ENCODE measurements at places on chromosomes 7 and 10.

DNA sequence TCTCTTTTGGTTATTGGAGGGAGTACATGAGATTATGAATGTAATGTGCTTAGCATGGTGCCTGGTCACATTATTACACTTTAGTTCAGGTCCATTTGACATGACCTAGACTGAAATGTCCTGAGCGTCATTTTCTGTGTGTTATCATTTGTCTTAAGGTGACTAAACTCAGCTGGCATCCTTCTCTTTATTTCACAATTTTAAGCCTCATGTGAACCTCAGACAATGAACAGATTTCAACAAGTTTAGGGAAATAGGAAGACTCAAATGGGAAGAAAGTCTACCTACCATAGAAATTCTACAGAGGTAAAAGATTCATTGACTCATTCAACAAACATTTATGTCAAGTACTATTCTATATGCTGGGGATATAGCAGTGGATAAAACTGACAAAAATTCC, 70.2 kb upstream of the EXOC6 start:
- DNase-seq = peak; percentile 72

DNA sequence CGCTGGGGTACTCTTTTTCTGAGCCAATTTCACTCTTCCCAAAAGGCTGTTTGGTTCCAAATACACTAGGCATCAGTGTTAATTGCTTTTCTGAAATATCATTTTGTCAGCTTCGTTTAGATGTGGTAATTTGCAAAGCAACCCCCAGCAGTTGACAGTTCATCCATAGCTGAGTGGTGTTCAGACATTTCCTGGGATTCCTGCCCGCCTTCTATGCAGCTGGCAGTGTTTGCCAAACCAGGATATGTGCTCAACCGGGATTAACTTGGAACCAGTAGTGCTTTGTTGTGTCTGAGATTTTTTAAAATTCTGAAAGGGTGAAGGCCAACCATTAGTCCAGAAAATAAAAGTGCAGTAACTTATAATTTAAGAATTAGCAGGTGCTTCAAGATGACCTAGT, 25.2 kb upstream of the MKLN1 start:
- DNase-seq = no peak

DNA sequence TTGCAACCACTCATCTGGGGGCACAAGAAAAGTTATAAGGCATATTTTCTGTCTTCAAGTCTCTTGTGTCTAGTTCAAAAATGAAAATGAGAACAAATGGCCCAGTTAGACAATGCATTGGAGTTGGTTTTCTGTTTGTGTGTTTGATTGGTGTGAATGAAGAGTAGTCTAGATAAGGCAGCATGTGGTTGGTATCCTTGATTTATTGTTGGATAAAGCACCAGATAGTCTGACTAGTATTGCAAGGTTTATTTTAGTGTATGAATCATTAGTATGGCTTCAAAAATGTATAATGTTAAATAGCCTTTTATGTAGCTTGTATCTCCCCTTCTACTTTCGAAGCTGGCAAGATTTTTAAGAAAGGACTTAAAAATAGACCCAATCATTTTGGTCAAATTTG, 237.3 kb downstream of the CDK14 start:
- DNase-seq = no peak

DNA sequence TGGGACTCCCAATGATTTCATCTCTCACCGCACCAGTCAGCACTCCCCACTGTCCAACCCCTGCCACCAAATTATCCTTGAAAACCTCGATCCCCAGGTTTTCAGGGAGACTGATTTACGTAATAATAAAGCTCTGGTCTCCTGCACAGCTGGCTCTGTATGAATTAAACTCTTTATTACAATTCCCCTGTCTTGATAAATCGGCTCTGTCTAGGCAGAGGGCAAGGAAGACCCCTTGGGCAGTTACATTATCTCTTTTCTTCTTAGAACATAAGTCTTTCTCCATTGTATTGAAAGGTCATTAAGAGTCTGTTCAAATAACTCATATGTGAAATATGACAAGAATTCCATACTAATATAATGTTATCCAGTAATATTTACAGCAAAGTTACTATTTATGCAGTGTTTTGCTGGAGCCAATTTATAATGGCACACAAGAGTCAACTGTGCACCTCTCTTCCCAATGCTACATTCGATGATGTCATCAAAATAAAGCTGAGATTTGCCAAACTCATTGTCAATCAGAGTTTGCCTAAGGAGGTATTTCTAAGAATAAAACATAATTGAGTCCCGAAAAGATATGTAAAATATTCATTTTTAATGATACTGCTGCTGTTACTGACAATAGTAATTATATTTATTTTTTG, 1297.2 kb upstream of the LRRTM3 start:
- no peak for DNase-seq

DNA sequence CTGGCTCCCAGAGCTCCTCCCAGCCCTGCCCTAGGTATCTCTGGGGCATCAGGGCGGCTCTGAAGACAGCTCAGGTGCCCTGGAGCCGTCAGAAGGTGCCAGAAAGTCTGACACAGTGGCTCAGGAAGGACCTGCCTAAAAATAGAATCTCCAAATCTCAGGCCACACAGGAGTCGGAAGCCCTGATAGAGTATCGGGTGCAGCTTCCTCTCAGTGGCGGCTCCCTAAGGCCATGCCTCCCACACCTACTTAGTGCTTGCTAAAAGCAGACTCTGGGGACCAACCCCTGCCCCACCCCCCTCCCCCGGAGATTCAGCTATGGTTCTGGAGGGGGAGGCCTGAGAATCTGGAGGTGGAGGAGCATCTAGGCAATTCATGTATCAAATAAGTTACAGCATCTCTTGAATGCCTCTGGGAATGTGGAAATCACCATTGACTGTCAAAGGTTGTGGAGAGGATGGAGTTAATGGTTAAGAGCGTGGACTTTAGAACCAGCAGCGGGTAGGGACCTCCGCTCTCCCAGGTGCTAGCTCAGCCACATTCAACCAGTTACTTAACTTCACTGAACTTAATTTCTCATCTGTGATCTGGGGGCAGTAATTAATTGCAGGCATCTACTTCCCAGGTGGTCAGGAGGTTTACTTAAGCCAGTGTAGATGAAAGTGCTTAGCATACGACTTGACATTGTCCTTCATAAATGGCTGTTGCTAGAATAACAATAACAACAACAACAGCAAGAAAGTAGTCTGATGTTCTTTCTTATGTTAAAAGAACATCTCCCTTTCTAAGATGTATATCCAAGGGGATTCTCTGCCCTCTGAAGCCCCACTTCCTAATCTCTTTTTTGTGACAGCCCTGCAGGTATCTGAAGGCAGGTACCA, 38.6 kb upstream of the MXI1 start:
- DNase-seq = no peak

- DNase-seq = no peak
These were observed 172.7 kb downstream of the PLXNA4 start for GRCh38 chr7:132403465-132404110.

DNA sequence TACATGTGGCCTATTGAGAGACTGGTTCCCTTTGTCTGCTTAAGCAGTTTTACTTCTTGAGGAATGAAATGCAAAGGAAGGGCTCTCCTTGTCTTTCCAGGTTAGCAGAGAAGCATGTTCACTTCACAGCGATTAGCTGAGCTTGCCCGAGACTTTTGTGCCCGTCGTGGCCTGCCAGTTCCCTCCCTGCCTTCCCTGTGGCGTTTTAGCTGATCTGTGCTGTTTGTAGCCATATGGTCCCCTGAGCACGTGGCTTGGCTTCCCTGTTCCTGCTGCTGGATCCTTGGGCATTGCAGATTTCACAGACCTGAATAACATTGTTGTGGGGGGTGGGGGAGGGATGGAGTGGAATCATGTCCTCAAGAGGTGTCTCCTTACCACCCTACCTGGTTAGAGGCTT, 61.8 kb downstream of the SND1 start:
- no peak for DNase-seq

- DNase-seq = no peak
These were observed 9.9 kb downstream of the SGMS1 start for GRCh38 chr10:50613726-50614443.

- DNase-seq = no peak
These were observed 25.8 kb downstream of the TES start for GRCh38 chr7:116236020-116236630.

DNA sequence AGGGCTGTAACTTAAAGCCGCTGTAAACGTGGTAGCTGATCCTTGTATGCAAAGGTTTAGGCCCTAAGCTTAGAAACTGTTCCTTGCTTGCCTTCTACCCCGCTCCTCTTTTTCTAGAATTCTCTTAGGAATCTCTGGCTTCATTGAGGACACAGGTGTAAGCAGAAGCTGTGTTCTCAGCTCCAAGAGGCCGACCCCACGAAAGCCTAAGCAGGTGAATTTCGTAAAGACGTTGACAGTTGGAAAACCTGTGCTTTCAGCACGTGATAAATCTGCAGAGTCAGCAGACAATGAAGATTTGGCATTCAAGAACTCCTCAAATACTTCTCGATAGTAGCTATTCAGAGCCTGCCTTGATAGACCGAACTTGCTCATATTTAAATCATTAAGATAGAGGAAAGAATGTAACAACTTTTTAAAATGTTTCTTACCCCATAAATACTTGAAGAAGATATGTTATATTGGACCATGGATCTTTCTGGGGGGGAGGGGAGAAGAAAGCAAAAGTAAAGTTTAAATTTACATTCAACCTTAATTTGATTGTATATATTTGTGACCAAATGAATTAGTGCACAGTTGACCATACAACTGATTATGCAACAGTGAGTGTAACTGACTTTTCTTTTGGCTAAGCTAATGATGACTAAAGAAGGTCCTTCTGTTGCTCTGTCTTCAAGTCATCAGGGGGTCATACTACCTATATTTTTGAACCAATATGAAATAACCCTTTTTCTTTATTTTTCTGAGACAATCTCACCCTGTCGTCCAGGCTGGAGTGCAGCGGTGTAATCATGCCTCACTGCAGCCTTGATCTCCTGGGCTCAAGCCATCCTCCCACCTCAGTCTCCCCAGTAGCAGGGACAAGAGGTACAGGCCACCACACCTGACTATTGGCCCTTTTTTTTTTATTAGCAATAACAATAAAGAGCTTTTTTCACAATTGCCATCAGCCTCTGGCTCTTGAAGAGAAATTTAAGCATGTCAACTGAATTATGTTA, 1.2 kb upstream of the GDI2 start:
- peak; percentile 42 for DNase-seq

DNA sequence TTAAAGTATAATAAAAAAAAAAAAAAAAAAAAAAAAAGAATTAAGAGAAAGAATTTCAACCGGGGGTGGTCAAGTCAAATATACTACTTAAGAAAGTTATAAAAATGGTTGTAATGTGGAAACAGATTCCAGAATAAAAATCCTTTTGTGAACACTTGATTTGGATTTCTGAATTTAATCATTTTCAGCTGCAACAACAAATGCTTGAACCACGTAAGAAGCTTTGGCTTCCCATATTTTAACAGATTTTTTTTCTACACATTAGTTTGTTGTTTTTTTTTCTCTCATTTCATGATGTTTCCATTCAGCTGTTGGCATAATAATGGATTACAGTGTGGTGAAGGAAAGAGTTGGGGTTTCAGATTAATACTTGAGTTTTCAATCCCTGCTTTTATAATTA, 137.3 kb upstream of the AGR3 start:
- no peak for DNase-seq

Measured in bronchial epithelial cell (primary cell).